ENCODE measurements at places on chromosomes 12 and 14.

- H3K4me1 ChIP-seq: no peaks in the 10 kb centered on the region
- no peak overlapping the region for H3K27ac ChIP-seq
- H3K27me3 ChIP-seq: no peaks in the 10 kb centered on the region
- no peaks in the 10 kb centered on the region for H3K36me3 ChIP-seq
- no peak for DNase-seq
Measured at GRCh38 chr12:7907009-7907408, 29.0 kb downstream of the SLC2A3 start.

DNA sequence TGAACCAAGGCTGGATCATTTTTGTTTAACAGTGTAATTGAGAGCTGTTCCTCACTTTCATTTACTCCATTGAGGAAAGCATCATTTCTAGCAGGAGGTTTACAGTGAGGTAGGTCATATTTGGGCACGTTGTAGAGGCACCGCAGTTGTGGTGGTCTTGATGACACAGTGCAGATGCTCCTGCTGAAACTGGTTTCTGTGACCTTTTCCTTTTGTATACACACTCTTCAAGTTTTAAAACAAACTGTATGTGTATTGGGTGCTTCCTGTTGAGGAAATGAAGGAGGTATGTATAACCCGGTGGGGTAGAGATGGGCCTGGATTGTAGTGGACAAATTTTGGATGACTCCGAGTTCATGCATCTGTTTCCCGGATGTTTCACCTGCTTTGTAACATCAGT, 456.3 kb upstream of the RGS6 start:
- peaks cover 50% of the 10 kb centered on the region for H3K4me1 ChIP-seq
- no peak overlapping the region for H3K4me3 ChIP-seq
- no peaks in the 10 kb centered on the region for H3K36me3 ChIP-seq
- no peak for DNase-seq
- H3K27me3 ChIP-seq: no peaks in the 10 kb centered on the region

DNA sequence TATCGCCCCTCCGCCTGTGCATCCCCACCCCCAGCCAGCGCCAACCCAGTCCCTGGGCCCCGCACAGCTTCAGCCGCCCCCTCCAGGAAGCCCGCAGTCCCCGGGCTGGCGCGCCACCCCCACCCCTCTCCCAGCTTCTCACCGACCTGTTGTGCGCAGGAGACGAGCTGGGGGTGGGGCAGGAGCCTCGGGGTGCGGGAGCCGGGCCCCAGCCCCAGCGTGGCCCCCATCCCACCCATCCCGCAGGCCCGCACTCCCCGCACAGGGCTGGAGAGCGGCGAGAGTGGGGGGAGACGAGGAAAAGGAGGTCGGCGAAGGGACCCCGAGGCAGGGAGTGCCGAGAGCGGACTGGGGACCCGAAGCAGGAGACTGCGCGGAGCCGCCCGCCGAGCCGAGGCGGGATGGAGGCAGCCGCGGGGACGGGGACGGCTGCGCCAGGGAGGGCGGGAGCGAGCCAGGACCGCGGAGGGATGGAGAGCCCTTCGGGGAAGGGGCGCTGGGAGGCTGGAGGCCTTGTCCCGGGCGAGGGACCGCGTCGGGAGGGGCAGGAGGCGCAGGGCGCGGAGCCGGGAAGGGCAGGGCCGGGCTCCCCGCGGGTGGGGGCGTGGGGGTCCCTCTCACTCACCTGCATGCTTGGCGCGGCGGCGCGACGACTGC, 498 bp downstream of the PIANP start:
- H3K27ac ChIP-seq: no peak overlapping the region
- DNase-seq: peak; percentile 11
- H3K36me3 ChIP-seq: no peaks in the 10 kb centered on the region

DNA sequence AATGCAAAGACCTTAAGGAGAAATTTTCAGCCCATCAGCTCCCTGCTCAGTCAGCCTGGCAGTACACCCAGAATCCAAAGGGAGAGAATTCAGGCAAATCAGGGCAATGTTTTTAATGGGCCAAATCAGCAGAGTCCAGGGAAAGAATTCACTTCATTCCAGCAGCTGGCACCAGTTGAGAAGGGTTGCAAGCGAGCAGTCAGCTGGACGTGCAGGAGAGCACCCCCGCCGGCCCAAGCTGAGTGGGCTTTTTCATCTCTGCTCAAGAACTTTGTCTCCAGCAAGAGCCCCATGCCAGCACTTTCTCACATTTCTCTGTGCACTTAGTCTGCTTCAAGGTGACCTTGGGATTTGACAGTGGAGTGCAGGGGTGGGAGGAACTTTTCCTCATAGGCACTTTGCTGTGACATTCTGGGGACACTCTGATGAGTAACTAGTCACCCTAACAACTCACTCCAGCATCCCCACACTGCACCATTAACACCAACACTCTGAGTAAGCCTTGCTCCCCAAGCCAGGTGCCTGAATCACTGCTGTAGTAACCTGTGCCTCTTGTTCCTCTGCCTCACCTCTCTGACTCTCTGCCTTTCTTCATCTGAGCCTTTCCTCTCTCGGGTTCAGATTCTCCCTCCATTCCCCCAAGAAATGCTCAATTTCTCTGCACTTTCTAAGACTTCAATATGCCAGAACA, 2.2 kb downstream of the ENDOU start:
- no peaks in the 10 kb centered on the region for H3K27me3 ChIP-seq
- H3K27ac ChIP-seq: no peak overlapping the region
- no peaks in the 10 kb centered on the region for H3K36me3 ChIP-seq
- no peak for DNase-seq
- no peak overlapping the region for H3K4me3 ChIP-seq

- H3K4me3 ChIP-seq: no peak overlapping the region
- no peak overlapping the region for H3K27ac ChIP-seq
- H3K36me3 ChIP-seq: peaks cover 84% of the 10 kb centered on the region
- no peaks in the 10 kb centered on the region for H3K27me3 ChIP-seq
- DNase-seq: no peak
Measured at GRCh38 chr12:12158858-12159257, 88.1 kb downstream of the BCL2L14 start.

- H3K27ac ChIP-seq: no peak overlapping the region
- H3K36me3 ChIP-seq: no peaks in the 10 kb centered on the region
- no peak overlapping the region for H3K4me3 ChIP-seq
Measured at GRCh38 chr14:106038263-106038662, 511.9 kb downstream of the TMEM121 start.

DNA sequence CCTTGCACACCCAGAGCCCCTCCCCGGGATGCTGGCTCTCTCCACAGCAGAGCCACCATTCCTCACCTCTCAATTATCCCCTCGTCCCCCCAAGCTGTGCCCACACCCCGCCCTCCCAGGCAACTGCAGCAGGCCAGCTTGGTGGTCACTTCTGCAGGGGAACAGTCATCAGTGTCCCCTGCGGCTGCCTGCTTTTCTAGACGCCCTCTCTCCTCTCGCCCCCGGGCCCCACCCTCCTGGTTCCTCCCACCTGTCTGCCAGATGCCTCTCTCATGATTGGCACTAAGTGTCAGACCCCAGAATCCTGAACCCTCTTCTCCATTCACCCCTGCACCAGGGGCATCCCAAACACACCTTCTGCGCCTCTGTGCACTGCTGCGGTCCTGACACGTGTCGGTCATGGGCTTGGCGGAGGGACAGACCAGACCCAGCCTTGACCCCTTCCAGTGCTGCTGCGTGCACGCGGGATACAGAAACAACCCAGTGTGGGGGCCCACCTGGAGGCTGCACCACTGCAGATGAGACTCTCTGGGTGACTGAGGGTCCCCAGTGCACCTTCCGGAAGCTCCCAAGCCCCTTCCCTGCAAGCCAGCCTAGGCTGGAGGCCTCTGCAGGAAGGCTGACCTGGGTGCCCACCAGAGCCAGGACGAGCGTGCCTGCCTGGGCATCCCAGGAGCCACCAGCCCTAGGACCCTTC, 99.5 kb downstream of the SETD3 start:
- no peak overlapping the region for H3K4me3 ChIP-seq
- no peak for DNase-seq
- no peaks in the 10 kb centered on the region for H3K36me3 ChIP-seq

Data from naive thymus-derived CD8-positive, alpha-beta T cell (primary cell).